ENCODE measurements at places on chromosomes 5 and 9.

GRCh38 chr9:81656004-81656403 lies 33.3 kb downstream of the TLE1 start:
- DNase-seq = no peak

DNA sequence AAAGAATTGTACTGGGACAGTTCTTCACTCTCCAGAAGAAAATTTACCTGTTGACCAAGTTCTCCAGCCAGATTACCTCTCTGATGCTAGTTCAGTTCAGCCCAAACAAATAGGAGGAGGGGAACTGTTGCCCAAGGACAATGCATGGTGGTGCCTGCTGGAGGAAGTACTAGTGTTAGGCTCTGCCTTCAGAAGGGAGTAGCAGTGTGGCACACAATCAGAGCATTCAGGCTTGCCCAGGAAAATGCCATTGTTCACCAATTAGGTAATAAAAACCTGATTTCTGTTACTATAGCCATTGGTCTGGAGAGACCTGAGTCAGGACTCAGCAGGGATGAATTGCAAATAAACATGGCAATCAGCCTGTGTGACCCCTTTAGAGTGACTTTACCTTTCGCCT lies 720.8 kb upstream of the ZNF608 start:
- no peak for DNase-seq

GRCh38 chr5:952597-953271 lies 55.9 kb upstream of the NKD2 start:
- no peak for DNase-seq

- DNase-seq = no peak
These were observed 87.9 kb downstream of the KCNT1 start for GRCh38 chr9:135789838-135790291.

GRCh38 chr9:109241207-109241606 lies 74.2 kb upstream of the FRRS1L start:
- DNase-seq = no peak

DNA sequence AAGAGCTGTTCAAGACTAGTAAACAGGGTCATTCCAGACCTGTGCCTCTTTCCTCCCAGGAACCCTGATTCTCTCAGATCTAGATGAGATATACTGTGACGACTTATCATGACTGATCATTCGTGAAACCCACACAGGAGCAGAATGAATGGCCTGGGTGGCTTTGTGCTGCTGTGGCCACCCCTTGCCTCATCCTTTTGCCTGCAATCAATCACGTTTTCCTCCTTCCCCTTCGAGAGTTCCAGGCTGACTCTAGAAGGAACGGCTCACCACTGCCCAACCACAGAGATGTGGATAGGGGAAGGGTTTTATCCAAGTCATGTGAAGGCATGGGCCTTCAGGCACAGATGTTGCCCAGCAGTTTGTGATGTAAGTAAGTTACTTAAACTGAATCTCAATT lies 5.8 kb downstream of the ANXA6 start:
- DNase-seq = peak; percentile 90

DNA sequence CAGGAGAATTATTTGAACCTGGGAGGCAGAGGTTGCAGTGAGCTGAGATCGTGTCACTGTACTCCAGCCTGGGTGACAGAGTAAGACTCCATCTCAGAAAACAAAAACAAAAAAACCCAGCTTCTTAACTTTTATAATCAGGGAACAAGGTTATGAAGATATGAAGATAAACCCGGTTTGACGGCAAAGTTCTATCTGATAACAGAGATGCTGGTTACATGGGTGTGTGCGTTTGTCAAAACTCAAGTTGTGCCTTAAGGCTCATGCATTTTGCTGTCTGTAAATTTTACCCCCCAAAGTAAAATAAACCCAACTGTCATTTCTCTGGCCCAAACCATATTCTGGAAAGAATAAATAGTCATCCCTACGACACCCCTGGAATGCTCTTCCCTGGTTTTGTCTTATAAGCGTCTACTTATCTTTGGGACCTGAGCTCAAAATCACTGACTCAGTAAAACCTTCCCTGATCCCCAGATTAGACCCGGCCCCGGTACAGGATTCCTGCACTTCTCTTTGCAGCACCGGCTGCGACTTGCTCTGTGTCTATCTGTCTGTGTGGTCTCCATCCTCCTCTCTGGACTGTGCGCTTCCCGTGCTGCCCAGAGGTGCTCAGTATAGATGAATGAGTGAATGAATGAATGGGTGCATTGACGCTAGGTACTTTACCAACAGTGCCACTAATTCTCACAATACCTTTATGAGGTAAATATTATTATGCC lies 172.2 kb downstream of the DAB2IP start:
- DNase-seq = no peak

GRCh38 chr9:90851444-90851843 lies 49.8 kb downstream of the SYK start:
- DNase-seq = no peak

DNA sequence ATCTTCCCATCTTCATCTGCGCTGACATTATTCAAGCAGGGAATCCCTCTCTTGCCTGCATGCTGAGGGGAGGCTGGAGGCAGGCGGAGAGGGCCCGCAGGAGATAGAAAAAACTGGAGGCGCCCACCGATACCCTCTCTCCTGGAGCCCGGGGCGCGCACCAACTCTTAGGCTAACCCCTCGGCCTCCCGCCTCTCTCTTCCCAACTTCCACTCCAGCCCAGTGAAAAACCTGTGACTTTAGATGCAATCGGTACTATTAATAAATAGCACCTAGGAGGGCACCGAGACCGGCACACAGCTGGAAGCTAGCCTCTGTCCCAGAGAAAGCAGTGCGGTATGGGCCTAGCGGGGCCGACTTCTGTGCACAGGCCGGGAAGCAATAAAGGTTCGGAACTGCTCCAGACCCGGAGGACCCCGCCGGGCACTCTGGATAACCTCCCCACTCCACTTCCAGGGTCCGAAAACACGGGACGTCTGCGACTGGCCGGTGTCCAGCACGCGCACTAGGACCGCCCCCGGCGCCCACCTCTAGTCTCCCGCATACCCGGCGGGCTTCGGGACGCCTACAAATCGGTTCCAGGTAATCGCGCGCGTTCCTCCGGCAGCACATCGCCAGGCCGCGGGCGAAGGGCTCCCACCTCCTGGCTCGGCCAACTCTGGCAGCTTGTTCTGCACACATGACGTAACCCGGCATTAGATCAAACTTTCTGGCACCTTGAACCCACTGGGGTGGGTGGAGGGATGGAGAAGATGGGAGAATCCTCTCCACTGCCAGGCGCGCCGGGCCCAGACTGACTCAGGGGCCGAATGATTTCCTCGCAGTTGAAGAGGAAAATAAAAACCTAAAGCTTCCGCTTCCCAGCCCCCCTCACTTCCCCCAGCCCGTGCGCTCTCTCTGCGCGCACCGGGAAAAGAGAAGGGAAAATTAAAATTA lies 1.4 kb downstream of the EFNA5 start:
- no peak for DNase-seq

DNA sequence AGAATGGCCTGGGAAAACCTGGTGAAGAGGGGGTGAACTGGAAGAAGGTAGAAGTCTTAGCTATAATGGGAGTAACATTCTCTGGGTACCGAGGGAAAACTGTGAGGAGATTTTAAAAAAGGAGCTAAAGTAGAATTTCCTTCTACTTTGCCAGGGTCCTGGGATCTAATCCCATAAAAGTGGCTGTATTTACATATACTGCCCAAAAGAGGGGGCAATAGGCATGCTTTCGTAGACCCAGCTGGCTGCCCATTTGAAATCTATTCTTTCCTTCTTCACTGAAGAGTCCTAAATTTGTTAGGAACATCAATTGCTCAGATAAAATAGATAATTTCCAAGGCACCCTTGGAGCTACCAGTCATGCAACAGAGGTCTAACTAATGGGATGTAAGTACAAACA lies 159.2 kb downstream of the CDC42SE2 start:
- peak; percentile 8 for DNase-seq

DNA sequence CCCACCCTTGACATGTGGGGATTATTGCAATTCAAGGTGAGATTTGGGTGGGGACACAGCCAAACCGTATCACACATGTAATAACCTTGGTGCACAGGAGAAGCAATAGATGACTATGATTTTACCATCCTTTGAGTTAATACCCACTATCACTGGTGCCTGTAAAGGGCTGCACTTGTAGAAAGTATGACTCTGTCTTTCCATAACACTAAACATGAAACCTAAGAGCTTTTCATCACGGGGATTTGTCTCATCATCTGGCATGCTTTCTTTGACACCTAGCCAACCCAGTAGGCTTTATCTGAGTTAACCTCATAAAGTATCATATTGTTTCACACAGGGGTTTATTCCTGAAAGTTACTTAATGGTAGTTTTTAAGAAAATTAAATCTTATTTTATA lies 188.9 kb upstream of the TNC start:
- no peak for DNase-seq

DNA sequence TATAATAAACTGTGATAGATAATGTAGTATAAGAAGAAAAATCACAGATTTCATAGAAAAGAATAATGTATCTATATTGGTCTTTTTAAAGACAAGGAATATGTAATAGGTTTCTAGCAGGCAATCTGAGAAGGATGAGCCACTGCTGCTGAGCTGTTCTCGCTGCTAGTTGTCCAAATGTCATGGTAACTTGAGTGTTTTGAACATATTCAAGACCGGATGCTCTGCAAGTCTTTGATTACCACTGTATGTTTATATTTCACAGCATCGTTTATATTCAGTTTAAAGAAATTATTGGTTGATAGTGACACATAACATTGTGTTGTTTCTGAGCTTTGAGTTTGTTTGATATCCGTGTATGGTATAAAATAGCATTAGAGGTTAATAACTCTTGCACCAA lies 9.6 kb downstream of the C5orf47 start:
- no peak for DNase-seq

DNA sequence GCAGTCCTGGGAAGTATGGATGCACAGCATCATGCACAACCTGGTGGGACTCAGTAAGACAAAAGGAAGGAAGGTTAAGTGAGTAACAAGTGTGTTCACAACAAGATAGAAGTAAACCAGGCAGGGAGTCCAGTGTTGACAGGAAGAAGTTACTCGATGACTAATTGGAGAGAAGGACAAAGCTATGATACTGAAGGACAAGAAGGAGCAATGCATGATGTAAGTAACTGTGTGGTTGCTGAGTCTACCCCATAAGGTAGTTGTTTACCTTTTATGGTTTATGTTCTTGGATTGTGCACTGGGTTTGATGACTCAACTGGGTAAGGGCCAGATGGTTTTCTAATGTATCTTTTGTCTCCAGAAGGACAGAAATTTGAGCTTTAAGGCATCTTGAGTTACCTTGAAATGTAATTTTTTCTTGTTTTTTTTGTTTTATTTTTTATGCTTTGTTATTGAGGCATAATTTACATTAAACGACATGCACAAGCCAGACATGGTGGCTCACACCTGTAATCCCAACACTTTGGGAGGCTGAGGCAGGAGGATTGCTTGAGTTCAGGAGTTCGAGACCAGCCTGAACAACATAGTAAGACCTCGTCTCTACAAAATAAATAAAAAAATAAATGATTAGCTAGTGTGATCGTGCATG lies 89.2 kb upstream of the CAST start:
- DNase-seq = peak; percentile 89

DNA sequence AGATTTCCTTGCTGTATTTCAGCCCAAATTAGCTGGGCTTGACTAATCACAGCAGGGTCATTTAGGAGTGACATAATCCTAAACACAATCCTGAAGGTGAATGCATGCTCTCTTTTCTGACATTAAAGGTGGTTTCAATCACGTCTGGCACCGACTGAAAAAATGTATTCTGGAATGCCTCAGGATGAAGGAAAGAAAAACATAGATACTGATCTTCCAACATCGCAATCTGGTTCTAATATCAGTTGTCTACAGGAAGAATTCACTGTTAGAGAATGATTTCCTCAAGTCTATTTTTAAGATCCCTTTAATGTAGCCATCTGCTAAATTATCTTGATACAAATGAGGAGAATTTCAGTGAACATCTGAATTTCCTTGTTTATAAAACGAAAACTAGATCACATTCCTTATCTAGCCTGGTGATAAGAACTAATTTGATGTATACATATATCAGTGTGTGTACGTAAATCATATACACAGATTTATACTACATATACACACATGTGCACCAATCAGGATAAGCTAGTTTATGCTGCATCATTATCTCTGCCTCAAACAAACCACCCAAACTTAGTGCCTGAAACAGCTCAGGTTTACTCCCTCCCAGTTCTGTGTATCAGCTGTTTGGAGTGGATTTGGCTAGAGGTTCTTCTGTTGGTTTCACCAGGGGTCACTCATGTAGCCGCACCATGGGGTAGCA lies 31.3 kb upstream of the TAS2R1 start:
- peak; percentile 87 for DNase-seq

GRCh38 chr9:123058834-123059233 lies 25.4 kb downstream of the GPR21 start:
- DNase-seq = no peak

GRCh38 chr9:4066120-4066519 lies 233.7 kb downstream of the GLIS3 start:
- DNase-seq = no peak

DNA sequence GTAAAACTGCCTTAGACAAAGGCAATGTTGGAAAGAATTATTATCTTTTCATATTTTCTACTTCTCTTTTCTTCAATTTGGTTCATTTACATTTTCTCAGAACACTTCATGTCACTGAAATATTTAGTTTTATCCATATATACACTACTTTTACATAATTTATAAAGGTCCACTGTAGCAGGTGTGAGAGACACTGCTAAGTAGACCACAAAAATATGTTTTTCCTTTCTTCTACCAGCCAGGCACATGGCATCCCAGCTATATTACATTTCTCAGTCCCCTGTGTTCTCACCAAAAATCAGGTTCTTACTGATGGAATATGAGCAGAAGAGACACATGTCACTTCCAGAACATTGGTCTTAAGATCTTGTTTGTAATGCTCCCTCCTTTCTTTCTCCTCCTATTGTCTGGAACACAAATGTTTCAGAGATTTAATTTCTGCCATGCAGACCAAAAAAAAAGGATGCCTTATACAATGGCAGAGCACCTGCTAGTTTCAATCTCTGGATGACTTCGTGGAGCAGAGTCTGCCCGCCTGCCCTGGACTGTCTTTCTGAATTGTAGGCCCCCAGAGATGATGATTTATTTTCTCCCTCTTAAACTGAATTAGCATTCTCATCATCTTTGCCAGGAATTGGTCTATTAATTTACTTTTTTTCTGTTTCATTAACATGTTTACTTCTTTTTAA lies 125.4 kb upstream of the ACOT12 start:
- DNase-seq = no peak

DNA sequence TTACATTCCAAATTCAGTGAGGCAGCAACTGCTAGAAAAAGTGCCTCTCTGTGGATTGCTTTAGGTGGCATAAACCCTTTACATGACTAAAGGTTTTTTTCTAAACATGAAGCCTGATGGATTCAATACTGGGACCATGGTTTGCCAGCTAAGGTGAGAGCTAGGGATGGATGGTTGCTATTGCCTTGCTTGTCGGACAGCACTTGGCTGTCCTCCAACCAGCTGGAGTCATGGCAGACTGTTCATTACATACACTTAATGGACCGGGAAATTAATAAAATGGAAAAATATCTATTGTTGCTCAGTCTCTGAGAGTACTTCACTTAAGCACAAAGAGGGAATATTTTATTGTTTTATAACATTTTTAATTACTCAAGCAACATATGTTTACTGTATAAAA lies 116.9 kb upstream of the TRPC7 start:
- no peak for DNase-seq

GRCh38 chr9:138043061-138043410 lies 165.5 kb downstream of the CACNA1B start:
- DNase-seq = no peak

GRCh38 chr5:54944364-54944763 lies 41.0 kb downstream of the ESM1 start:
- DNase-seq = peak; percentile 51

GRCh38 chr5:97788369-97788768 lies 605.3 kb upstream of the RIOK2 start:
- DNase-seq = no peak

GRCh38 chr9:106619211-106619610 lies 243.8 kb upstream of the ZNF462 start:
- peak; percentile 55 for DNase-seq

- DNase-seq = peak; percentile 90
These were observed 1.9 kb upstream of the SQSTM1 start for GRCh38 chr5:179818746-179819295.
